ENCODE measurements at places on chromosomes 2 and 18. TPM values are rescaled to one million over a fixed set of nuclear protein-coding genes. Genes with fewer than 3 reads are reported as not detected.
A peak's percentile ranks its signal among the peaks of the same experiment; 100 is the strongest.

- H3K36me3 ChIP-seq, result peaks cover 9% of the 10 kb centered on the region
- H3K27ac ChIP-seq, result peak overlapping the region; percentile 12
- DNase-seq, result no peak
- H3K4me3 ChIP-seq, result no peak overlapping the region
- no peaks in the 10 kb centered on the region for H3K27me3 ChIP-seq
- peaks cover 11% of the 10 kb centered on the region for H3K4me1 ChIP-seq
Observed at GRCh38 chr2:96838345-96839292, 5.2 kb downstream of the ANKRD23 start.

DNA sequence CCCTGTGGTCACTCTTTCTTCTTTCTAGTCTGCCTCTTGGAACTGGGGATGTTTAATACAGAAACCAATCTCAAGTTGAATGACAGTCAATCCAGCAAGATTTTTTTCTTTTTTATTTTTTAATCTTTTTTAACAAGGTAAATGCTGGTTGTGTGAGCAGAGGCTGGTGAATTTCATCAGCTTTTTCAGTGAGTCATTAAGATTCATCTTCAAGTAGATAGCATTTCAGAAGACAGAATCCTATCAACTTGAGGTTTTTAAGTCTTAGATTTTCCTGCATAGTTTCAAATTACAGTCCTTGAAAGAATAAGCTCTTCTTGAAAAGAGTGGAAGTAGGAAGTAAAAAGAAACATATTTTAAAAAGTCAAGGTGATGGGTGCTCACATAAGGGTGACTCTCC, 12.4 kb downstream of the SLC8A1 start:
- H3K27ac ChIP-seq, result no peak overlapping the region
- H3K4me1 ChIP-seq, result no peaks in the 10 kb centered on the region
- H3K4me3 ChIP-seq, result no peak overlapping the region
- no peak for DNase-seq

- no peak overlapping the region for H3K27ac ChIP-seq
- H3K4me1 ChIP-seq, result no peaks in the 10 kb centered on the region
- DNase-seq, result no peak
- no peak overlapping the region for H3K4me3 ChIP-seq
- H3K27me3 ChIP-seq, result no peaks in the 10 kb centered on the region
- peaks cover 48% of the 10 kb centered on the region for H3K36me3 ChIP-seq
Observed at GRCh38 chr2:73516033-73516432, 126.2 kb downstream of the NAT8 start.

- peaks cover 7% of the 10 kb centered on the region for H3K27me3 ChIP-seq
- peaks cover 3% of the 10 kb centered on the region for H3K36me3 ChIP-seq
- no peak for DNase-seq
- no peaks in the 10 kb centered on the region for H3K4me1 ChIP-seq
Observed at GRCh38 chr2:105409717-105410116, 10.9 kb upstream of the FHL2 start.

- H3K36me3 ChIP-seq, result peaks cover 2% of the 10 kb centered on the region
- no peaks in the 10 kb centered on the region for H3K27me3 ChIP-seq
- H3K4me1 ChIP-seq, result peaks cover 39% of the 10 kb centered on the region
- no peak for DNase-seq
Observed at GRCh38 chr2:223943561-223944008, 1.6 kb downstream of the WDFY1 start.

GRCh38 chr18:13302457-13303225, 84.1 kb downstream of the LDLRAD4 start:
- peaks cover 17% of the 10 kb centered on the region for H3K4me1 ChIP-seq
- no peak for DNase-seq
- H3K27ac ChIP-seq, result no peak overlapping the region
- no peak overlapping the region for H3K4me3 ChIP-seq
- peaks cover 2% of the 10 kb centered on the region for H3K36me3 ChIP-seq

GRCh38 chr18:4144201-4144600, 310.9 kb downstream of the DLGAP1 start:
- H3K4me3 ChIP-seq, result no peak overlapping the region
- peaks cover 10% of the 10 kb centered on the region for H3K36me3 ChIP-seq
- DNase-seq, result no peak
- peaks cover 4% of the 10 kb centered on the region for H3K4me1 ChIP-seq
- no peaks in the 10 kb centered on the region for H3K27me3 ChIP-seq
- H3K27ac ChIP-seq, result no peak overlapping the region

The FAP gene
- not detected for total RNA-seq

The SERPINB10 gene
- total RNA-seq, result not detected

The CPLX4 gene
- not detected for total RNA-seq

The SPDYA gene
- 1.1 TPM for total RNA-seq

The UGT1A10 gene
- total RNA-seq, result not detected

The PCARE gene
- total RNA-seq, result not detected

All from neural crest cell (in vitro differentiated cells).